Myocyte (in vitro differentiated cells): ENCODE measurements at places on chromosomes 12 and 14. TPM values are rescaled to one million over a fixed set of nuclear protein-coding genes. Genes with fewer than 3 reads are reported as not detected.
A peak's percentile ranks its signal among the peaks of the same experiment; 100 is the strongest.

COCH gene
- 0.27 and 0.31 TPM in 2 replicates for total RNA-seq

GRCh38 chr12:50477241-50477832, 27.4 kb upstream of the DIP2B start:
- DNase-seq: no peak

DNA sequence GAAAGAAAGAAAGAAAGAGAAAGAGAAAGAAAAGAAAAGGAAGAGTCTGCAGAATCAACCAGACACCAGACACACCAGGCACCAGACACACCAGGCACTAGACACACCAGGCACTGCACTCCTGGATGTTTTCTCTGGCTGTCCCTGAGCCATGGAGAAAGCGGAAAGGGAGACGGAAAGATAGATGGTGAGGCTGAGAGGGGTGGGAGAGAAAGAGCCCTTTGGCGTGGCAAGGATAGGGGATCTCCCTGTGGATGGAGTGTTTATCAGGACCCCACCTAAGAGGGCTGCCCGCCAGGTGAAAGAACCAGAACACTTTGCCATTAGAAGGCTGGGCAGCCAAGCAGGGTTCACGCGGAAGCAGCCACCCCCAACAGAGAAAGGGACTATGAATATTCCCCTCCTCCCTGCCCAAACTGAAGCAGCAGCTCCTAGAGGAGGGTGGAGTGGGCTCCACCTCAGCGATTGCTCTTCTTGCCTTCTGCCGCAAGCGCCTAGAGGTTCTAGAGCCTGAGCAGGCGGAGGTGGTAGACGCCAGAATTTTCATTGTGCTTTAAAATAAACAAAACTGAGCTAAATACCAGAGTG, 13.4 kb downstream of the ST8SIA1 start:
- no peak for DNase-seq

- DNase-seq: no peak
Measured at GRCh38 chr14:39868949-39869348, 436.7 kb upstream of the FBXO33 start.

DNA sequence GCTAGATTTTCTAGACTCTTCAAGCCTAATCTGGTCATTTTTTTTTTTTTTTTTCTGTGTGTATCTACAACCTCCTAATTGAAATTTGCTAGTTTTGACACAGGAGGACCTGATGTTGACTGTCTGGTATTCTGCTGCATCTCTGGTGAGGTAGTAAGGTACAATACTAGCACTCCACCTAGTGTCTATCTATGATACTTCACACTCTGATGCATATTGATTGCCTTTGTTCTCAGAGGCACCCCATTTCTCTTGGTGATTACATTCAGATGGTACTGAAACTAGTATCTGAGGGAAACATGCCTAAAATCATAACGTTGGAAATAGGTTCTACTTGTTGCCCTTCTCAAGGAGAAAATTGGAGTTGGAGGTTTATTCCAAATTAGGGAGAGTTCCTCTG, 930.5 kb upstream of the NOVA1 start:
- DNase-seq: no peak

GRCh38 chr12:63090716-63091115, 60.3 kb downstream of the AVPR1A start:
- no peak for DNase-seq

- no peak for DNase-seq
Measured at GRCh38 chr12:65200007-65200665, 30.8 kb downstream of the LEMD3 start.

TXNRD1 gene
- total RNA-seq: 127 and 185 TPM in 2 replicates

CFAP54 gene
- total RNA-seq: 0.67 and 0.99 TPM in 2 replicates

PTCSC3 gene
- not detected in 2 replicates for total RNA-seq

MANSC4 gene
- total RNA-seq: not detected in 2 replicates

- DNase-seq: peak; percentile 68
Measured at GRCh38 chr12:51217133-51217967, 512 bp downstream of the POU6F1 start.

DNA sequence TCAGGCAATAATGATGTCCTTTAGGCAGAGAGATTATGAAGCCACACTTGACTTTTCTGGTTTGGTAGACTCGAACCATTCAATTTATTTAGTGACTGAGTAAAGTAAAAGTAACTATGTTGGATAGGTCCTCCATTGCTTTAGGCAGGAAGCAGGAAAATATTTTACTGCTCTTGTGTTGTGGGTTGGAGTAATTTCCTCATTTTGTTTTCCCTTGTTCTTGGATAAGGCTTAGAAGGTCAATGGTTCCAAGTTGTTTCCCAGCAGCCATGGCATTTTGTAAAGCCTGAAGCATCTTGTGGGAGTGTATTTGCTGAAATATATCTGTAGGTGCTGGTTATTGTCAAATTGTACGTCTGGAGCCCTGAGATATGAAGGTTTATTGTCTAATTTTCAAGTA, 161.2 kb upstream of the SLC38A2 start:
- no peak for DNase-seq

- peak; percentile 95 for DNase-seq
Measured at GRCh38 chr12:108803428-108804105, 53.8 kb downstream of the SSH1 start.

GRCh38 chr12:47991106-47992061, 12.9 kb downstream of the COL2A1 start:
- DNase-seq: no peak

DNA sequence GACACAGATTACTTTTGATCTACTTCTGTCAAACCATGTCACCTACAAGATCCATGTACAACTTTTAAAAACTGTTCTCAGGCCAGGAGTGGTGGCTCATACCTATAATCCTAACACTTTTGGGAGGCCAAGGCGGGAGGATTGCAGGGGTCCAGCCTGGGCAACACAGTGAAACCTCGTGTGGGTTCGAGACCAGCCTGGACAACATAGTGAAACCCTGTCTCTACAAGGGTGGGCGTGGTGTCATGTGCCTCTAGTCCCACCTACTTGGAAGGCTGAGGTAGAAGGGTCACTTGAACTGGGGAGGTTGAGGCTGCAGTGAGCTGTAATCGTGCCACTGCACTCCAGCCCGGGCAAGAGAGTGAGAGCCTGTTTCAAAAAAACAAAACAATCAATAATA, 5.7 kb downstream of the WDR20 start:
- no peak for DNase-seq

- peak; percentile 76 for DNase-seq
Measured at GRCh38 chr12:48973531-48973930, 2.0 kb upstream of the WNT10B start.

- no peak for DNase-seq
Measured at GRCh38 chr14:35949920-35950513, 123.9 kb downstream of the BRMS1L start.

GRCh38 chr12:54407183-54407905, 11.7 kb downstream of the ITGA5 start:
- no peak for DNase-seq

- DNase-seq: no peak
Measured at GRCh38 chr14:94081386-94081820, 293 bp downstream of the IFI27L1 start.

GRCh38 chr12:124551268-124552144, 15.9 kb downstream of the NCOR2 start:
- DNase-seq: no peak

DNA sequence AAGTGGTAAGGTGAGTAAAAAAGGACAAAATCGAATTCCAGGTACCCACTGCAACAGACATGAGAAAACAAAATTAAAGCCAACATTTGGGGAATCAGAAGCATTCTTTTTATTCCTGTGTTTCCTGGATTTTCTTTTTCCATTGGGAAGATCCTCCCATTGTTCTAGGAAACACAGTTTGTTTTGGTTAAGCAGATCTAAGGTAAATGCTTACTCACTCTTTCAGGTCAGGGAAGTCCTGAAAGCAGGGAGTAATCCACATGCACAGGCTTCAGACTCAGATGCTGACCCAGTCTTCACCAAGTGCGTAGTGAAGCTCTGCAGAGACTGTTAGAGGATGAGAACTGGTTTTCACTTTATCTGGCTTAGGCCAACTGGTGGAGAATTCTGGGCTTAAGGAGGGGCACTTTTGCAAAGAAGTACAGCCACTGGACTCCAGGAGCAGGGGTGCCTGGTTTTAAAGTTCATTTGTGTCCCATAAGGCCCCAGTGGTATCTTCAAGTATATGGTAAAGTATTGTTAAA, 57.7 kb downstream of the RPAP3 start:
- DNase-seq: no peak

EEF1AKMT3 gene
- total RNA-seq: 2.7 and 3.1 TPM in 2 replicates

GRCh38 chr14:101191101-101191720, 287.7 kb upstream of the RTL1 start:
- no peak for DNase-seq

GRCh38 chr12:24379861-24380521, 430.5 kb upstream of the SOX5 start:
- peak; percentile 1 for DNase-seq

DNA sequence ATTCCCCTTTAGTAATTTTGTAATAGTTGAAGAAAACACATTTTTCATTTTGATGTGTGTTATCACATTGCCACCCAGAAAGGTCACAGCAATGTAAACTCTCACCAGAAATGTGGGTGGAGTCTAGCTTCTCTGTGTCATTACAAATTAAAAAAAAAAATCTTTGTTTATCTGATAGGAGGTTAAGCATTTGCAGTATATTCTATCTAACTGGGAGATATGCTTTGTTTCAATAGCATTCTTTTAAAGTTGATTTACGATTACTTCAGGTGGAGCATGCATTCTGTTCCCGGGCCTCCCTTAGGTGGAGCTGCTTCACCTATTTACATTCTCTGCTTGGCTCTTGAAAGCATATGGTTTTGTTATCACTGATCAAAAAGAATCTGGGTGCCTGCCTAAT, 7.8 kb downstream of the ADIPOR2 start:
- no peak for DNase-seq

SLC2A14 gene
- not detected in 2 replicates for total RNA-seq

GRCh38 chr14:41558490-41558889, 48.2 kb upstream of the LRFN5 start:
- DNase-seq: no peak

SRRM4 gene
- total RNA-seq: under 0.01 TPM in 1 of 2 replicates, not detected in the other

DNA sequence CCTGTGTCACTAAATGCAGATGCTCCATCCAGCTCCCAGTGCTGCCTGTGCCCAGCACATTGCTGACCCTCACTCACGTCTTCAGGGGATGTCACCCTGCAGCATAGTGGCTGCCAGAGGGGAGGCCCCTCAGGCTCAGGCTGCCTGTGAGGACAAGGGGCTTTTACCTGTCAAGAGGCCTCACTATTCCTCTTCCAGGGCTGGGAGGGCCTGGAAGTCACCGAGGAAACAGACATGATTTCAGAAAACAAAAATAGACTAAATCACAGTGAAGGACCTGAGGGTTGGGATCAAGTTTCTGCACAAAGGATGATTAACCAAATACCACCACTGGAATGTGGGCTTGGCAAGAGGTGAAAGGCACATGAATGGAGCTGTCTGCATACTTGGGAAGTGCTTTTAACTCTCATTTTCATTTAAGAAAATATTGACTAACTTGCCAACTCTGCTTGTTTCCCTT, 1202.3 kb downstream of the BCL11B start:
- DNase-seq: peak; percentile 1

NINJ2 gene
- total RNA-seq: 0.13 TPM in 1 of 2 replicates, not detected in the other

DNA sequence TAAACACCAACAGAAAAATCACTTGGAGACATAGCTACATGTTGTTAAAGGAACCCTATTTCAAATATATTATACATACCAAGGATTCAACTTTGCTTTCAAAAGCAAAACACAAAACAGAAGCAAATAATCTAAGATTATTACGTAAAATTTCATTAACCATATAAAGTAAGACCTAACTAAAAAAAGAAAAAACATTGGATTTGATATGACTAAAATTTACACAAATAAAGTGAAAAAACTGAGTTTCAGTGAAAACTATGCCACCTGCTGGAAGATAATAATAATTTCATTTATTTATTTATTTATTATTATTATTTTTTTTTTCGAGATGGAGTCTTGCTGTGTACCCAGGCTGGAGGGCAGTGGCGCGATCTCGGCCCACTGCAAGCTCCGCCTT, 45.2 kb downstream of the WDHD1 start:
- peak; percentile 14 for DNase-seq

MGAT4C gene
- not detected in 2 replicates for total RNA-seq

DNA sequence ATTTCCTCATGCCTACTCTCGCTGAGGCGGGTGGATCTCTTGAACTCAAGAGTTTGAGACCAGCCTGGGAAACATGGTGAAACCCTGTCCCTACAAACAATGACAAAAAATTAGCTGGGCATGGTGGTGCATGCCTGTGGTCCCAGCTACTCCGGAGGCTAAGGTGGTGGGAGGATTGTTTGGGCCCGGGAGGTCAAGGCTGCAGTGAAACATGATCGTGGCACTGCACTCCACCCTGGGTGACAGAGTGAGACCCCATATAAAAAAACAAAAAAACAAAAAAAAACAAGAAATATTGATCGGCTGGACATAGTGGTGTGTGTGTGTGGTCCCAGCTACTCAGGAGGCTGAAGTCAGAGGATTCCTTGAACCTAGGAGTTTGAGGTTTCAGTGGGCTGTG, 9.2 kb downstream of the MOAP1 start:
- DNase-seq: no peak

GRCh38 chr12:71266606-71267005, 108.8 kb upstream of the TSPAN8 start:
- DNase-seq: no peak

EAPP gene
- 37.1 and 37.8 TPM in 2 replicates for total RNA-seq

- DNase-seq: no peak
Measured at GRCh38 chr14:91202234-91202974, 42.1 kb downstream of the GPR68 start.

PLA2G1B gene
- total RNA-seq: not detected in 2 replicates

AJUBA gene
- 150 and 178 TPM in 2 replicates for total RNA-seq

GRCh38 chr14:105058521-105059034, 6.7 kb downstream of the GPR132 start:
- no peak for DNase-seq

TSPAN19 gene
- total RNA-seq: not detected in 2 replicates

PLBD1 gene
- total RNA-seq: 0.19 and 0.21 TPM in 2 replicates

GRCh38 chr14:27553790-27554189, 956.0 kb upstream of the NOVA1 start:
- DNase-seq: no peak

ADAM21 gene
- total RNA-seq: 0.67 and 1.3 TPM in 2 replicates

DNA sequence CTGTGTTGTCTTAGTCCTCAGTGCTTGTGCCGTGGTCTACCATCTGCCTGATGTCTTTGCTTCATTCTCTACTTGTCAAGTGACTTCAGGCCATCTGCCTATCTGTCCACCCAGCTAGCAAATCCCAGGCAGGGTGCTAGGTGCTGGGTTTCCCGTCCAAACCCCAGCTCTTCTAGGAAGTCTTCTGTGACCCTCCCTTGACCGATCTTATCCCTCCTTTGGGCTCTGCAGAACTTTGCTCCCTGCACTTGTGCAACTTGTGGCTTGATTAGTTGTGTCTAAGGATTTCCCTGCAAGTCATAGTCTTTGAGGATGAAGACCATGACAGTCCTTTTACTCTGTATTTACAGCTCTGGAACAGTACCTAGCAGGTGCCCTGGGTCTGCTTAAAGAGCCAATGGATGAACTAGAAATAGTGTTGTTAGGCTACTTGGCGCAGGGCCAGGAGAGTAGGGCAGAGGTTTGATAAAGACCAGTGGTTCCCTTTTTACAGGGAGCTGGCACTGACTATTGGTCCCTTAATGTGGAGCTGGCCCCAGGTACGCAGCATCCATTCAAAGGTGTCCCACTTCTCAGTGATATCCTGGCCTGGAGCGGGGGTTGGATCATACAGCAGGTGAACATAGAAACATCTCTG, 60.1 kb downstream of the ADCK1 start:
- no peak for DNase-seq

GRCh38 chr12:3611860-3612703, 121.1 kb downstream of the PRMT8 start:
- DNase-seq: no peak
